ENCODE measurements at places on chromosomes 16 and 17.

GRCh38 chr17:59832883-59833379 lies 59.8 kb downstream of the TUBD1 start:
- DNase-seq = no peak

DNA sequence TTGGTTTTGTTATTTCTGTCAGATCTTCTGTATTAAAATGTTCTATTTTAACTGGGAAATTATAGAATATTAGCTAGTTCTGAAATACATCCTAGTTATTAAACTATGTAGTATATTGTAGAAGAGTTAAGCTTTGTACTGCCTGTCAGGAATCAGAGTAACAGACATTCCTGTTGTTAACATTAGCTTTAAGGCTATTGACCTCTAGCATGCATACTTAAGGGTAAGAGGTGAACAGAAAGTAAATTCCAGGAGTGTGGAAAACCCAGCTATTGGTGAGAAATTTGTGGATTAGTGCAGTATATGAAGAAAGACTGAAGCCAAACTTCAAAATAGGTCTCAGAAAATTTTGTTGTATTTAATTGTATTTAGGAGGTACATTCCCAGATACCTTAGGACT lies 111.3 kb downstream of the CHD9 start:
- no peak for DNase-seq

GRCh38 chr17:63960430-63960829 lies 12.3 kb downstream of the SCN4A start:
- DNase-seq = no peak

GRCh38 chr17:17062866-17063265 lies 20.6 kb downstream of the MPRIP start:
- no peak for DNase-seq

DNA sequence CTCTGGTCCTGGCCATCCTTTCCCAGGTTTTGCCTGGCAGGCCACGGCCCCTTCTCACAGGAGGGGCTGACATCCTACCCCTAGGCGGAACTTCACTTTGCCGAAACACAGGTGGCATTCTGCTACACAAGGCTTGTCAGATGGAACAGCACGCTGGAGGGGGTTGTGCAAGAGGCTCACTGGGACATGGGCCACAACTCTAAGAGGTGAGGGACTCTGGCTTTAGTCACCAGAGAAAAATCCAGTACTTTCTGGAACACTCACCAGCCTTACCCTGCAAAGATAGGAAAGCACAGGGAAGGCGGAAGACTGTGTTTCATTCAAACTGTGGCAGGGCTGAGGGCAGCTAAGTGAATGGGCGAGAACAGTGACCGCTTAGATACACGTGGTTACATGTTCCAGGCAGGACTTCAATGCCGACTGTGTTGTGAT lies 18.3 kb downstream of the CDC42EP4 start:
- no peak for DNase-seq

- no peak for DNase-seq
Observed at GRCh38 chr17:57876866-57877237, 27.0 kb upstream of the MRPS23 start.

GRCh38 chr16:14070555-14070876 lies 603 bp upstream of the MRTFB start:
- DNase-seq = no peak

GRCh38 chr17:28953444-28954118 lies 2.3 kb upstream of the PHF12 start:
- peak; percentile 42 for DNase-seq

- no peak for DNase-seq
Observed at GRCh38 chr16:51698647-51699046, 547.6 kb upstream of the SALL1 start.

DNA sequence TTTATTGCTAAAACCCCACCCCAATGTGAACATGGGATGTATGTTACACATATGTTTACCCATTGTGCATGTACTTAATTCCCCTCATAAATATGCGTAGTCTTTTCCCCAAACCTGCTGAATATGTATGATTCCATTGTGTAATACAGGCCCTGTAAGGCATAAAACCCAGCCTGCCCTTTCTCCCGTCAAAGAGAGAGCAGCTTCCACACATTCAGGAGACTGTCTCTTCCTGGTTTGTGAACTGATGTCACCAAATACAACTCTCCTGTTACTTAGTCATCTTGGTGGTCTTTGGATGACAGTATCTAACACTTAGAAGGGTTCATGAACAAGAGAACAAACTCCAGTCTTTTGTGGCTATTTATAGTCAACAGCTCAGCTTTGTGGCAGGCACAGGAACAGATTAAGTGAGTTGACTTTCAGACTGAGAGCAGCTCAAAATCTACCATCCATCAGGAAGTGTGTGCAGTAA lies 24.7 kb upstream of the TMC7 start:
- DNase-seq = no peak

GRCh38 chr16:50457423-50457822 lies 88.6 kb upstream of the BRD7 start:
- no peak for DNase-seq

GRCh38 chr17:53475002-53475401 lies 347.7 kb upstream of the KIF2B start:
- DNase-seq = no peak

DNA sequence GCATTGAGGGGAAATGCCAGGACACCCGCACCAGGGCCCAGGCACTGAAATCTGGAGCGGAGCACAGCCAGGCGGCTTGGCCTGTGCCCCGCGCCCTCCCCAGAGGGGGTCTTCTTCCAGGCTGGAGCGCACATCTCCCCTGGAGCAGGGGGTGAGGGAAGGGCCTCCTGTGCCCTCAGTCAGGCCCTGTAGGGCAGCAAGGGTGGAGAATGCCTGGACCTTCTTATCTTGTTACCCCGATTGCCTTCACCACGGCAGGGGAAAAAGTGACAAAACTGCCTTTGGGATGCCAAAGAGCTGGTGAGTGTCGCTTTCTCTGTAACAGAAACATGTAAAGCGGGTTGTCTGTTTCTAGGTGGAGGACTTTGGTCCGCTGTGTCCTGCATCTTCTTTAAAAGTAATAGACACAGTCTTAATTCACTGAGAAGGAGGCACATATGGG lies 48.3 kb upstream of the BAHCC1 start:
- DNase-seq = no peak

DNA sequence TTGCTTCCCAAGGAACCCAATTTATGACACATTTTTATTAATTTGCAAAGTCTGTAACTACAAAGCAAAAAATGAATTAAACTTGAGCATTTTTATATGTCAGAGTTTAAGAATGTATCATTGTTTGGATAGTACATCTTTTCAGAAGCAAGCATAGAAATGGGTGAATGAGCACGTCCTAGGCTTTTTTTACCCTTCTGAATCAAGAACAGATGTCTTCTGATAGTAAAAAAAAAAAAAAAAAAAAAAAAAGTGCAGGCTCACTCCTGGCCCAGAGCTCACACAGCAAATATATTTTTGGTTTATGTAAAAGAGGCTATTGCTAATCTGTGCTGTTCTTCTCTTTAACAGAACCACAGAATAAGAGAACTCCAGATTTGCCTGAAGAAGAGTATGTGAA lies 6.3 kb downstream of the TERF2IP start:
- DNase-seq = no peak

DNA sequence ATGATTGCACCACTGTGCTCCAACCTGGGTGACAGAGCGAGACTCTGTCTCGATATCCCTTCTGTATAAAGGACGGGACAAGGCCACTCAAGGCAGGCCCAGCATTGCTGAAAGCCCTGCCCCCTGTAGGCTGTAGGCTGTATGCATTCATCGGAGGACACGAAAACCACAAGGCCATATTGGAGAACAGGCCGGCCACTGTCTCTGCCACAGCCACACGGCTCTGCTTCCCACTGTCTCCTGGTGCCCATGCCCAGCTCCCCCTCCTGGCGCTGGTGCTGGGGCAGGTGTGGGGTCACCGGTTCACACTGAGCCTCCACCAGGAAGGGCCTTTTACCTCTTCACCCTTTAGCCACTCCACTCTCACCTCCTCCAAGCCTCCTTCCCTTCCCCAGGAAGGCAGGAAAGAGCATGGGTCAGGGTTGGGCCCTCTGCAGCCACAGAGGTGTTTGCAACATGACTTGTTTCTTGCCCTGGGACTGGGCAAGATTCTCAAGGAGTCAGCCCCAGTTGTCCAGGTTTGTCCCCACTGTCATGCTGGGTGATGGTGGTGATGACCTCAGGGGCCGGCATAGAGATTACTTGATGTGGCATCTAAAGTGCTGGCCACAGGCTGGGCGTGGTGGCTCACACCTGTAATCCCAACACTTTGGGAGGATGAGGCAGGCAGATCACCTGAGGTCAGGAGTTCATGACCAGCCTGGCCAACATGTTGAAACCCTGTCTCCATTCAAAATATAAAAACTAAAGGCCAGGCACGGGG lies 5.3 kb upstream of the NTN3 start:
- peak; percentile 36 for DNase-seq

DNA sequence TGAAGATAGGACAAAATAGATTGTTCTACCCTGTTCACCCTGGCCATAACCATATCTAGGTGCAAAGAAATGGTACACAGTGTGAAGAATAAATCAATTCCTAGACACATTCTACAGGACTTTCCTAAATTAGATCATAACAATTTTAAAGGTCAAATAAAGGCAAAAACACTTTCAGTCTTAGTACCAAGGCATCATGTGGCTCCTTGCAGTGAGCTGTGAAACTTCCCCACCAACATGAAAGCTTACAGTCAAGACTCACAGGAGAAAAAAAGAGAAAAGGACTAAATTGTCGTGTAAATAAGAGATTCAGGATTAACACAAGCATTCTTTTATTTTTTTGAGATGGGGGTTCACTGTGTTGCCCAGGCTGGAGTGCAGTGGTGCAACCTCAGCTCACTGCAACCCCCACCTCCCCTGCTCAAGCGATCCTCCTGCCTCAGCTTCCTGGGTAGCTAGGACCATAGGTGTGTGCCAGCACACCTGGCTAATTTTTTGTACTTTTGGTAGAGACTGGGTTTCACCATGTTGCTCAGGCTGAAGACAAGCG lies 14.2 kb downstream of the NSMCE1 start:
- no peak for DNase-seq

DNA sequence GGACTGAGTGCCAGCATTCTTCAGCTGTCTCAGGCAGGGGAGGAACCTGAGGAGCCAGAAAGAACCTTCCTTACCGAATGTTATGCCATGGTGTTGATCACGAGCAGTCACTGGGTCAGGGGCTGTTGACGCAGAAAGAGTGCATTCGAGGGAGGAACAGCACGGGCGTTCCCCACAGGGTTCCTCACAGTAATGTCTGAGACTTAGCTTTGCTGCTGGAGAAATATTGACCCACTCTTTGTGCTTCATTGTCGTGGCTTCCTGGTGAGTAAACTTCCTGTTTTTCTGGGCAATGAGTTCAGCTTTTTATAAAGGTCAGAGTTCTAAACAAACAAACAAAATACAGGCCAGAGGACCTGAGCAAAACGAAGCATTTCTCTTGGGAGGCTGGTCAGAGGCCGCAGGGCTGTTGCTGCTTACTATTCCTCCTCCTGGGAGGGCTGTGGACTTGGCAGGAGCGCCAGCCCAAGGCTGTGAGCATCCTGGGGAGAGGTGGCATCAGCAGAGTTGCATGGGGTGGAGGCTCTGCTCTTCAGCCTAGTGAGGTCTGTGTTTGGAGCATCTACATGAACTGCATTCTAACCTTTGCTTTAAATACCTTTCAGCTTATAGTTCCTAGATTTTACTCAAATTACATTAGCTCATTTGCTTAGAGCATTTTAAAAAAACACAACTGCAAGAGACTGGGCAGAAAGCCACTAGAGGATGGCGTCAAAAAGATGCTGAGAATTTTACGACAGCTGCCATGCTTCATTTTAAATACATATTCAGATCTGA lies 143.1 kb upstream of the CACNG5 start:
- no peak for DNase-seq

- DNase-seq = no peak
Observed at GRCh38 chr17:64061178-64061898, 40.9 kb upstream of the ICAM2 start.

Data from SHP77 (cell line).